ENCODE measurements at places on chromosomes 3 and 15. TPM values are rescaled to one million over a fixed set of nuclear protein-coding genes. Genes with fewer than 3 reads are reported as not detected.

SLC22A14 gene
- polyA plus RNA-seq: 0.08 TPM

CEMIP gene
- polyA plus RNA-seq: 1.4 TPM

SLC27A2 gene
- 0.68 TPM for polyA plus RNA-seq

PLOD2 gene
- 37.0 TPM for polyA plus RNA-seq

GRCh38 chr15:76155731-76156130 is 95.9 kb downstream of the TMEM266 start:
- DNase-seq: no peak
